Foreskin keratinocyte (primary cell): ENCODE measurements at places on chromosomes 12 and 14.
A peak's percentile ranks its signal among the peaks of the same experiment; 100 is the strongest.

DNA sequence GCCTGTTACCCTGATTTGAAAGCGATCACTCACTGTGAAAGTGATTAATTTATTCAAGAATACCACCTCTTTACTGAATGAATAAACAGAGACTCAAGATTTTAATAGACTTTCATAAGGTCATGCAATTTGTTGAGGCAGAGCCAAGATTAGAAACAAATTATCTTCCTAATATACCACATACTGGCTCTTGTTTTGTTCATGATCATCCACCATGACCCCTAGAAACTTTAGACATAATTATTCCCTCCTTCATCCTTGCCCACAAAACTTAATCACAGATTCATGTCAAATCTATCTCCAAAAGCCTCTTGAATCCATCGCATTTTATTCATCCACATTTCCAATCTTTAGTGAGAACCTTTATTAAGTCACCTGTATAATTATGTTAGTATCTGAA, 152.3 kb downstream of the ATXN7L3B start:
- DNase-seq = no peak

- no peak for DNase-seq
These were observed 243.8 kb downstream of the ADGRD1 start for GRCh38 chr12:131197490-131197889.

DNA sequence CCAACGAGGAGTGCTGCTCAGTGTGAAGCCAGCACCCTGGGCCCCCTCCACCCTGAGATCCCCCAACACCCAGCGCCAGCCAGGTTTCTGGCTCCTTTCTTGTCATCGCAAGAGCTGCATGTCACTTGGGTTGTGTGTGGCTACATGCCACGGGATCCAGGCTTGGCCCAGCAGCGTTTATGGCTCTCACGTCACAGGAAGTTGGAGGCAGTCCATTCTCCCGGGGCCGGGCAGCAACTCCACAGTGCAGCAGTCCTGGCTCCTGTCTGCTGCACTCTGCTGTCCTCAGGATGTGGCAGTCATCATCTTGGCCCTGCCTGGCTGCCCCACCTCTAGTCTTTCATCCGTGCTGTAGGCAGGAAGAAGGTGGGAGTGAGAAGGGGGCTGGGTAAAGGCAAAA, 78.3 kb downstream of the AACS start:
- DNase-seq = no peak

GRCh38 chr14:76257842-76258397, 106.2 kb downstream of the GPATCH2L start:
- no peak for DNase-seq

- DNase-seq = no peak
These were observed 37.8 kb upstream of the ATF7IP start for GRCh38 chr12:14327711-14328110.

- DNase-seq = peak; percentile 96
These were observed at the start of the genes C12orf57 and RNU7-1 for GRCh38 chr12:6943722-6944380. Gene C12orf57, plus strand, starts transcription at chr12:6944022. Its CDS starts 100 bp downstream, at chr12:6944122. Gene RNU7-1, plus strand, starts transcription at chr12:6943816.

DNA sequence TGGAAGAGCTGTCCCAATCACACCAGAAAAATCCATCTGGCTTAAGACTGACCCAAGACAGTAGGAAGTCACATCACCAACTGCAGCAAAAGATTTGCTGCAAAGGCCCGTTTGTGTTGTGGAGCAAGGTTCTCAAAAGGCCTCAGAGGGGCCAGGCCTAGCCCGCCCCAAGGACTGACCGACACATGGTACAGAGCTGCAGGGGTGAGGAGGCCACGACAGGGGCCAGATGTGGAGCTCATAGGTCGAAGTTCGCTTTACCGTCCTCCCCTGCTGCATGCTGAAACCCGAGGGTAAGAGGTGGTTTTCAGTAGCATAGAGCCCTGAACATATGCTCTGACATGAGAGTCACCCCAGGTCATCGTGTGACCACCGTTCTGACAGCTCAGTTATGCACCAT, 35.5 kb downstream of the PLBD1 start:
- DNase-seq = no peak

DNA sequence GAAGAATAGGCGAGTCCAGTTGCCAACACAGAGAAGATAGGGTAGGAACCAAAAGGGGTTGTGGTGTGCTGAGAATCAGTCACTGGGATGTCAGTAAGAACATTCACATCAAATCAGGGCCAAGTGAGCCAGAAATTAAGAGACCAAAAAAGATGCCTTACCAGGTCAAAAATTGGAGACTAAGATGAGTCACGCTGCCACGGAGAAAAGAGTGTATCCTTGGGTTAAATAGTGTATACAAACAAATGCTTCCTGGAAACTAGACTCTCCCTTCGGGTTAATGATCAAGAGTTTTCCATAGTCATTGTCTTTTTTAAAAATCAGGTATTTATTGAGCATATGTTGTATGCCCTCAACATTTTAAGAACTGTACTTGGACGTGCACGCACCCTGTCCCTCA, 45.2 kb upstream of the BAZ1A start:
- no peak for DNase-seq

GRCh38 chr12:53502331-53502730, 1.2 kb downstream of the TARBP2 start:
- DNase-seq = no peak

DNA sequence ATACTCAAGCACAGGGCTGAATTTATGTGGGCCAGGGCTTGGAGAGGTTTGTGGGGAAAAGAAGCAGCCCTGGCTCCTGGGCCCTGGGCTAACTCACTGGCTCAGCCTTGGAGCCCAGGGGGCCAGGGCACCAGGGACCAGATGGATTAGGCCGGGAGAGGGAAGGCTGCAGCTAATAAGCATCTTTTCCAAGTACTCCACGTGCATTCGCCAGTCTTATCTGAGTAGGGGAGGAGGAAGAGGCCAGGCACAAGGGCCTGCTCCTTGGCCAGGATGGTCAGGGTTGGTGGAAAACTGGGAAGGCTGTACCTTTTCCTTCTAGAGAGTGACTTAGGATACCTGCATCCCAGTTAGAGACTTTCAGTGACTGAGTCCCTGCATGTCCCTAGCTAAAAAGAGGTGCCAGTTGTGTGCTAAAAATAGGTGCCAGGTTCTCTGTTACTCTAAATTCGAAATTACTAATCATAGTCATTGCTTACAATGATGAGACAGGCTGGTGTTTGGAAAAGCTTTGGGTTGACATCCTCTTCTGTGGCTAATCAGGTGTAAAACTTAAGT, 1.3 kb downstream of the GLRX5 start:
- no peak for DNase-seq

DNA sequence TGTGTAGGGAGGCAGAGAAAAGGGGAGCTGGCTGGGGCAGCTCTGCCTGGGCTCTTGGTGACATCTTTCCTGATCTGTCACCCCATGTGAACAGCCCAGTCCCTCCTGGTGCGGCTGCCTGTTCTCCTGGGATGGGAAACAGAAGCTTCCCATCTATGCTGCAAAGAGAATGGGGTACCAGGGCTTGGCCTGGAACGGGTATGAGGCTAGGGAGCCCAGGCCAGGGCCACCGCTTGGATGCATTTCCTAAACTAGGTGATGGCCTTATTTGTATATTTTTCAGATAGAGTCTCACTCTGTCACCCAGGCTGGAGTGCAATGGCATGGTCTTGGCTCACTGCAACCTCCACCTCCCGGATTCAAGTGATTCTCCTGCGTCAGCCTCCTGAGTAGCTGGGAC, 48.6 kb upstream of the PRMT8 start:
- DNase-seq = no peak

- DNase-seq = no peak
These were observed 36.1 kb upstream of the PIWIL1 start for GRCh38 chr12:130301559-130301958.

DNA sequence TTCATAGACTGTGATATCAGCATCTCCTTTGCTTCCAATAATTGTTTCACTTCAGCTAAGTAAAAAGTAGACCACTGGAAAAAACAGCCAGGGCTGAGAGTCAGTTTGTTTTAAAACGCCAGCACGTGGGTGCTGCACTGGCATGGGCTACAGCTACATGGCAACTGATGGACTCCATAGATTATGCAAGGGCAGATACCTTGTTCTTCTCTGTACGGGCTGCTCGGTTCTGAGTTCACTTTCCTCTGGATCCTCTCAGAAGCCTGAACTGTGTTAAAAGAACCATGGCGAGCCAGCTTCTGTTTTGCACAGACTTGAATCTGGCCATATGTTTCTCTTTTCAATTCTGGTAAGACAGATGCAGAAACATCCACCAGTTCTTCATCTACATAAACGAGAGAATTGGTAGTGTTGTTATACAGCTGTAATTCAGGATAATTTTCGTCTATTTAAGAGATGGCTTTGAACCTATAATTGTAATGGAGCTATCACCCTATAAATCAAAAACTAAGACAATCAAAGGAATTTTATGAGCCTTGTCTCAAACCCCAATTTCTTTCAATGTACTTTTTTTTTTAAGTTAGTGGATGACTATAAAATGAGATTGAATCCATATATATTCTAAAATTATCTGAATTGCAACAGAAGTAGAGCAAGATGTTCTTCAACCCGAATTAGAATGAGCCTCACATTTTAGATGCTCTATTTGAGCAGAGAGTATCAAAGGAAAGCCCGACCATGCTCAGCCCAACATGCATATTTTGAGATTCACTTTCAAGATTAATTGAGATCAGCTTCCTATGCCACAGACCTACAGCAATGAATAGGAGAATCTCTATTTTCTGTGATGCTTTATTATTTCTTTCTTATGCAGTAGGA, 31.5 kb downstream of the E2F7 start:
- no peak for DNase-seq

DNA sequence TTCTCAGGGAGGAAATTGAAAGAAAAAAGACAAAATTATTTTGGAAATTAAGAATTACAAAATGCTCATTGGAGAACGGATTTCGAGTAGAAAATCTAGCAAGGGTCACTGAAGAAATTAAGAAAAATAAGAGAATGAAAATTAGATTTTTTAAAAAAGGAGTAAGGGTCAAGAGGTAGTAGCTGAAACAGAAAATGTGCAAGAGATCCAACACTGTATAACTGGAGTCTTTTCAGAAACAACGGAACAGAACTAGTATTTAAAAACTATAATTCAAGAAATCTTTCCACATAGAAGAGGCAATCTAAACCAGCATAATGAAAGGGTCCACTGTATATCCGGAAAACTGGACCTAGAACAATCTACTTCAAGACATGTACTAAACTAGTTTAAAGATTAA, 28.2 kb downstream of the ATP2B1 start:
- DNase-seq = no peak

GRCh38 chr12:14367040-14367661, 1.7 kb downstream of the ATF7IP start:
- no peak for DNase-seq

DNA sequence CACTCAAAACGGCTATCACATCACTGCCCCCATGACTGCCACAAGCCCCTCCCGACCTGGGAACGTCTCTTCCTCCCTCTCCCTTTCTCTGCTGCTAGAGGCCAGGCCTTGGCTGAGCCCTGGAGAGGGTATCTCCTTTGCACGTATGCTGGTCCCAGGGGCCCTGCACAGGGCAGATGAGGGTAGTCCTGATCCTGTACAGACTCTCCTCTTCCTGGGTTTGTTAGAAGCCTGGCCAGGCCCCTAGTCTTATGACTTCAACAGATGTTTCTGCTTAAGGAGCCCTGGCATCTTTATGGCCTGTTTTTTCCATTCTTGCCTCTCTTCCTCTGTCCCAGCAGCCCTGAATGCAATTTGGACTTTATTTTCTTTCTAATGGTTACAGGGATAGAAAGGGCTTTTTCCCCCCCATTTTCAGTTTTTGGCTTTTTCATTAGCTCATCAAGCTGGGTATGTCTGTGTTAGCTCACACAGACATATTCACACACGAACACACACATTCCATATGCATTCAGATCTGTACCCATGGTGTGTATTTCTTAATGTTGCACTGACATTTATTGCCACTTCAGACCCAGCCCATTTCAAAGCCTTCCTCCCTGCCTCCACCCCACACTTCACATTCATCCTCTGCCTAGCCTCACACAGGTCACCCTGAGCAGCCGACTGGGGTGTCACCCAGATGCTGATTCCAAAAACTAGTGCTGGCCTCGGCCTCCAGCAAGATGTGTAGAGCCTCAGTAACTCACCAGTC, 203.2 kb downstream of the ZFP36L1 start:
- no peak for DNase-seq

GRCh38 chr12:5716201-5716600, 228.9 kb downstream of the ANO2 start:
- no peak for DNase-seq

DNA sequence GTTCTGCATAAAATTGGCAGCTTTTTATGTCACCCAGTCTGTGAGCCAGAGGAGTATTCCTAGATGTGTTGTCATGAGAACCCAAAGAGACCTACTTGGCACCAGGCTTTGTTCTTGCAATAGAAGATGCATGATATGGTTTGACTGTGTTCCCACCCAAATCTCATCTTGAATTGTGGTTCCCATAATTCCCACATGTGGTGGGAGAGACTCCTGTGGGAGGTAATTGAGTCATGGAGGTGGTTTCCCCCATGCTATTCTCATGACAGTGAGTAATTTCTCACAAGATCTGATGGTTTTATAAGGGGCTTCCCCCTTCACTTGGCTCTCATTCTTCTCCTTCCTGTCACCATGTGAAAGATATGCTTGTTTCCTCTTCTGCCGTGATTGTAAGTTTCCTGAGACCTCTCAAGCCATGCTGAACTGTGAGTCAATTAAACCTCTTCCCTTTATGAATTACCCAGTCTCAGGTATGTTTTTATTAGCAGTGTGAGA, 572.0 kb upstream of the ATP2B1 start:
- peak; percentile 27 for DNase-seq

GRCh38 chr12:132364348-132364902, 35.0 kb upstream of the GALNT9 start:
- no peak for DNase-seq

- DNase-seq = no peak
These were observed 124.6 kb downstream of the KICS2 start for GRCh38 chr12:64097366-64098105.

DNA sequence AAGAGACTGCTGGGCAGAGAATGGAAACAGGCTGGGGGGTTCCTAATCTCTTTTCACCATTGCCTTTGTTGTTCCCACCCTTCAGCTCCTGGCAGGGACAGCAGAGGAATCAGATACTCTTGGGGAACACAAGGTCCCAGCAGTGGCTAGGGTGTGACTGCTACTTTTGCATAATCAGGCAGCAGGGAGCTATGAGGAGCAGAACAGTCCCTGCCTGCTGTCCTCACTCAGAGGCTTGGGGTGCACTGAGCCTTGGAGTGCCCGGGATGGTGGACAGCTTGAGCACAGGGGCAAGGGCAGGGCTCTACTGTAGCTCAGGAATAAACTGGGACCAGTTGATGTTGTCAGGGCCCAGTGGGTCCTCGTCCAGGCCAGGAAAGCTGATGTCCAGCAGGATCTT, 1.5 kb upstream of the TEX52 start:
- DNase-seq = no peak
